LHCN-M2 (cell line): ENCODE measurements at places on chromosomes 11 and 22.

GRCh38 chr11:133656082-133656635, 123.9 kb upstream of the OPCML start:
- no peak for DNase-seq

DNA sequence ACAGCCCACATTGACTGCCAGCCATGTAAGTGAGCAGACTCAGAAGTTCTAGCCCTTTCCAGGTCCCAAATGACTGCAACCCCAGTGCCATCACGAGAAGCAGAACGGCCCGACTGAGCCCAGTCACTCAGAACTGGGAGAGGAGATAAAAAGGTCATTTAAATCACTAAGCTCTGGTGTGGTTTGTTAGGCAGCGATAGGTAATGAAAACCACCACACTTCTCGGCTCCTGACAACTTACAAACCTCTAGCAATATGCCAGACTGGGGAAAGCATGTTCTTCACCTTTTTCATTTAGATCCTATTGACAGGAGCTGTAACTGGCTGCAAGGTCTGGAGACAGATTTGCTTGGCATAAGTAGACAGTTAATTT, 6.7 kb downstream of the SLC15A3 start:
- no peak for DNase-seq

DNA sequence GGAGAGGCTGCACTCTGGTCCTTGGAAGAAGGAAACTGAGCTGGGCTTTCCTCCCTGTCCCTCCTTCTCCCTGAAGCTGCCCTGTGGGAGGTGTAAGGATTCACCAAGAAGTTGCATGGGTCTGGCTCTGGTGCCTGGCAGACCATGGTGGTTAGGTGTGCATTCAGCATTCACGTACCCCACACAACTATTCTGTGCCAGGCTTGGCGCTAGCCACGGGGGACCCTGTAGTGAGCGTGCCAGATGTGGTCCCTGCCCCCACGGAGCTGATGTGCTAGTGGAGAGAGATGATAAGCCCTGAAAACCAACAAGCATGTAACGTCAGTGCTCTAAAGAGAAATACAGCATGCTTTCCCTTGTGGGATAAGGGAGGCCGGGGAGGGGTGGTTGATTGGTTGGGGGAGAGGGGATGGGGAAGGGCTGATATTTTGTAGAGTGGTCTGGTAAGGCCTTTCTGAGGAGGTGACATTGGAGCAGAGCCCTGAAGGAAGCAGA, 48.9 kb downstream of the CD82 start:
- DNase-seq = no peak

DNA sequence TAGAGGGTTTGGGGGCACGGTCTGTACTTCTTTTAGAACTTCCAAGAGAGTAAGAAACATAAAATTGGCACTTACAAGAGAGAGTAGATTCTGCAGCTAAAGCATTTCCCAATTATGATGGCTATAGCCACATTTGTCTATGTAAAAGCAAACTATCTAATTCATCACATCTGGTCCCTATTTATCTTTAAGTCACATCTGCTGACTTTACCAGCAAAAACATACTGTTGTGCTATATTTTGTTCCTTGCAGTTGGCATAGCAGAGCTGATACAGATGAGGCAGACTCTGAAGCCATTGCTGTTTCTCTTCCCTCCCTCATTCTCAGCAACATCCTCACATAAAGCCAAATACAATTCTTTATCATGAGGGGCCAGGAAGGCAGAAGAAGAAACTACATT, 1533.5 kb upstream of the RAG2 start:
- DNase-seq = no peak

- DNase-seq = no peak
Measured at GRCh38 chr22:24214467-24215285, 30.2 kb downstream of the GGT5 start.

GRCh38 chr22:29539105-29539504, 14.5 kb downstream of the THOC5 start:
- DNase-seq = no peak
